LHCN-M2 (cell line): ENCODE measurements at places on chromosomes 3 and 15.

DNA sequence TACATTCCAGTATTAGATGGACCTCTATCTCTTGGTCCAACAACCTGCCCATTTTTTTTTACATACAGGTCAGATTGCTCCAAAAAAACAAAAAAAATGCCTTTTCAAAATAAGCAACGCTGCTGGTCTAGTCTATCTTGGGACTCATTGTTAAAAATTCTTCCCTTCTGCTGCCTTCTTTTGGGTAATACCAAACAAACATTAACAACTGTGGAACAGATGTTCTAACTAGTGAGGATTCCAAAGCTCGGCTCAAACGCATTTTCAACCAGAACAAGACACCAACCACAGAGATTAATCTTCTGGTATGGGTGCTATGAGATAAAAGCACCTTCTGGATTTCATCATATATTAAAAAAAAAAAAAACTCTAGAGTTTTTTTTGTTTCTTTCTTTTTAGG is 24.7 kb downstream of the ARHGAP31 start:
- DNase-seq = peak; percentile 78

DNA sequence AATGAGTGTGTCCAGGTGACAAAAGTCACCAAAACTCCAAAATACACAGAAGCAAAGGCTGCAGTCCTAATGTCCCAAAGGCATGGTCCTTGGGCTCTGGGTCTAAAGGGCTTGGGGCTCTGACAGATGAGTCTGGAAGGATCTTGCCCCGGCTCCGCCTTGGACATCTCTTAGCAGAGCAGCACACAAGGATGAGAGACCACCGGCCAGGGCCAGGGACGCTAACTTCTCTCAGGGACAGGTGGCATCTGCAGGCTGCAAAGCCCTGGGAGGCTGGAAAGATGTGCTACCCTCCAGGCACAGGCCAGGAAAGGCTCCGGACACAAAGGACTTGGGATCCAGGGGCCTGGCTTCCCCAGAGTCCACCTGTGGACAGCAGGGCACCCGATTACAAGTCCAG is 14.1 kb upstream of the SHISA5 start:
- no peak for DNase-seq

- no peak for DNase-seq
Measured at GRCh38 chr15:97153356-97153965, 807.0 kb upstream of the ARRDC4 start.

GRCh38 chr3:114450008-114450596 is 156.3 kb downstream of the TIGIT start:
- DNase-seq = peak; percentile 49

DNA sequence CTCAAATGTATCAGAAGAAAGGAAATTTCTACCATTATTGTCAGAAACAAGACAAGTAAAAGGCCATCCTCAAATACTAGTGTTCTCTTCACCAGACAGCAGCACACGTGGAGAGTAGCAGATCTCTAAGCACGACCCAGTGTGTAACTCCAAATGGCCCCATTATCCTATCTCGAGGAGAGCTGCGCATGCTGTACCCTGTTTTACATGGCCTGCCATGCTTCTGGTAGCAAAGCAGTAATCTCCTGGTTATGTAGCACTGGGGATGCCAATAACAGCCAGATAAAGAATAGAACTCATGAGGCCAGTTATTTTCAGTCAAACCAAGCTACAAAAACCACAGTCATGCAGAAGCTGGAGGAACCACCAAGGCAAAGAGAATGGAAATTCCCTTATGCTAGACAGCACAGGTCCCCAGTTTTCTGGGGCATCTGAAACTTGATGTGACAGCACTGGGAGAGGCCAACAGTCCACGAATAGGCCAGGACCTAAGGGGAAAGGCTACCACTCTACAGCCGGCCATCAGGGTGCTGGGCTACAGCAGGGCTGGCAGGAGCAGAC is 73.0 kb downstream of the LIPC start:
- no peak for DNase-seq

- no peak for DNase-seq
Measured at GRCh38 chr15:77004189-77004588, 9.3 kb downstream of the PSTPIP1 start.

DNA sequence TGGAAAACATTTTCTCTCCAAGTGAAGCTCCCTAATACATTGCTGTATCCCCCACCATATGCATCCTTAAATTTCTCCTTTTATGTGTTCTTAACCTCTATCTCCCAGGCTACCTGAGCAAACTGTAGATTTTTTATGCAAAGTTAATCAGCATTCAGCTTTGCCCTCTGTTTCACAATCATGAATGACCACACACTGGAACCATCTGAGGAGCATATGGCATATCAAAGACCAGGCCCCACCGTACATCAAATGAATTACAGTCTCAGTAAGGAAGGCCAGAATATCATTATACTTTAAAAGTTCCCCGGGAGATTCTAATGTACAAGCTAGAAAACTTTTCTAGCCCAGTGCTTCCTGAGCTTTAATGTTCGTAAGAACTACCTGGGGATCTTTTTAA is 115.5 kb upstream of the NECTIN3 start:
- DNase-seq = no peak

GRCh38 chr3:36906504-36907149 is 38.2 kb downstream of the TRANK1 start:
- peak; percentile 53 for DNase-seq

DNA sequence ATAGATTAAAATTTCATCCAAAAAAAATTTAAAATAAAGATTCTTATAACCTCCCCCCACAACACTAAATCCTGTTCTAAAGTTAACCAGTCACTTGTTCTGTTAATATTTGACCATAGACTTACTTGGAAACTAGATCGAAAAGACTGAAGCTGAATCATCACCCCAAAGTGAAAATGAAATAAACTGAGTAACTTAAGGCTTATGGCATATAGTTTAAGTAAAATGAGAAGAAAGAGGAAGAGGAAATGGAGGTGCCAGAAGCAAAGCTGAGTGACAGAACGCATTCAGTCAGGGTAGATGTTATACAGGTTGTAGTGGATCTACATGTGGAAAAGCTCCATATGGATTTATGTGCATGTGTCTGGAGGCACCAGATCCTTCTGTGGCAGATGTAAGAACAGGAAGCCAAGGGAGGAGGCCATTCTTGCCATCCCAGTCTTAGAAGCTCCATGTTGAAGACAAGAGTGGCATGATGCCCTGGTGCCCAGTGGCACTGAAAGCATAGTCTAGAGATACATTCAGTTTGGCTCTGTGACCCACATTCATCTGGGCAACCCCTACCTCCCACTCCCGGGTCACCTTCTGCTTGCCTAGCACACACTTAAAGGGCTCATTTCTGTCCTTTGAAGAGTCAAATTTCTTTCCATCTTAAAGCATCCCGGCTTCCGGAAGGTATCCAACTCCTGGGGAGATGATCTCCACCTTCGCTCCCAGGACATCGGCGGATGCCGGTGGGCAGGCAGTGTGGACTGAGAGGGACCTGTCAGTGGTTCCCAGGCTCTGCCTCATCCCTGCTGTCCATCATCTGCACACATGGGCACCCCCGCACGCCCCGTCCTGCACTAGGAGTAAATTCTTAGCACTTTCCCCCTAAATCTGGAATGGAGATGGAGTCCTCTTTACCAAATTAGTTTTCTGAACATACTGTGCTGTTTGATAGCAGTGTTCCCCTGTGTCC is 90.8 kb downstream of the NEO1 start:
- DNase-seq = no peak

DNA sequence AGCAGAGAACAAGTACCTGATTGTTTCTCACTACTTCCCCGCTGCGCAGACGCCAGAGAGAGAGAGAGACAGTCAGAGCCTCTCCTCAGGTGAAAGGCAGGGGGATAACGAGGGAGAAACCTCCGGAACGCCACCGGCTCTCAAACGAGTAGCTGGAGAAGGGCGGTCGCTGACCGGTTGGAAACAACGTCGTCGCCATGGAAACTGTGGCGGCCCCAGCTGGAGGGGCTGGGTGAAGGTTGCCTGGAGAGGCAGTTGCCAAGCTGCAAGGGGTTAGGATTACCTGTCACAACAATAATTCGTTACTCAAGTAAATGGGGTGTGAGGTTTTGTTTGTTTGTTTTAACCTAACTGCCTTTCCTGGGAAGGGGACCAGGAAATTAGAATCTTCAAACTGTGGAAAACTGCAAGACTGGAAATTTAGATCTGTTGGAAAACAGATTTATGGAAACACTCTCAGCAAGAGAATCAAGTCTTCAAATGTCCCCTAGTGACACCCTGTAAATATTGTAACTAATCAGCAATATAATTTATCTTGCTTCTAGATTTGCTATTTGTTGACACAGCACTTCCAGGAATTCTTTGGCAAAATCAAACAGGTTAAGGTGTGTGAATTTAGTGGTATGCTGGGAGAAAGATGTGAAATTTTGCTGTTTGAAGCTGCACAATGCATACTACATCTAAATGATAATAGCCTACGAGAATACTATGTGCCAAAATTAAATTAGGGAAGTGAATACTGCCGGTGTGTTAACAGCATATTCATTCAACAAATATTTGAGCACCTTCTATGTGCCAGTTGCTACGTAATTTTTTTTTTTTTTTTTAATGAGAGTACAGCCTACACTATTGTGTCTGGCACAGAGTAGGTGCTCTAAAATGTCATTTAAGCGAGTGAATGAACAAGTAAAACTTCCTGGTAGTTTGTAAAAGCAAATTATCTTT is at the start of gene DNAH12:
DNAH12 (minus strand) TSS at position 164 of the 945 bp plus-strand sequence. CDS start 1,474 bp downstream, outside the sequence.
- DNase-seq = peak; percentile 20
